ENCODE measurements at places on chromosomes 3 and 15.

DNA sequence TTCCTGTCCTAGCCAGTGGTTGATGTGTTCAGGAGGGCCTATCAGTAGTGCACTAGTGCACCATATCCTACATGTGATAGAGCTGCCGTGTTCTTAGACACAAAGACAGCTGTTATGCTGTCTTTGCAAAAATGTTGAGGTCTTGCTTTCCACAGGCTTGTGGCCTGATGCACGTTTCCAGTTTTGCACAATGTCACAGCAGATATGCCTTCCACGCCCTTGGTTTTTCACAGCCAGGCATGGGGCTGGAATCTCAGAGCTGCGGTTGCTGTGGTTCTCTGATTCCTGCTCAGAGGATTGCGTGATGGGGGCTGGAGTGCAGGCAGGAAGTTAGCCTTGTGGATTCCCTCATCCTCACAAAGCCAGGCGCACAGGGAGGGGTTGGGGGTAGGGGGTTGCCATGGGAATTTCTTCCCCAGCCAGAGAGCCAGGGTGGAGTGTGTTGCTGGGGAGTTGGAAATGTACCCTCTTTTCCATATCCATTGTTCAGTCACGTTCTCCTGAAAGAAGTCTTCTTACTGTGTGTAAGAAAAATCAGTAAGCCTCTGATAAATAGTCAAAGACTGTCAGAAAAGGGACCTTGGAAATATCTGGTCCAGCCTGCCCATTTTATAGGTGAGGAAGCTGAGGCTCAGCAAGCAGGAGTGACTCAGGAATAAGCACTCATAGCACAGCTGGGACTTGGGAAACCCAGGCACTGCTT is 79.4 kb downstream of the SMAD3 start:
- DNase-seq, result no peak

DNA sequence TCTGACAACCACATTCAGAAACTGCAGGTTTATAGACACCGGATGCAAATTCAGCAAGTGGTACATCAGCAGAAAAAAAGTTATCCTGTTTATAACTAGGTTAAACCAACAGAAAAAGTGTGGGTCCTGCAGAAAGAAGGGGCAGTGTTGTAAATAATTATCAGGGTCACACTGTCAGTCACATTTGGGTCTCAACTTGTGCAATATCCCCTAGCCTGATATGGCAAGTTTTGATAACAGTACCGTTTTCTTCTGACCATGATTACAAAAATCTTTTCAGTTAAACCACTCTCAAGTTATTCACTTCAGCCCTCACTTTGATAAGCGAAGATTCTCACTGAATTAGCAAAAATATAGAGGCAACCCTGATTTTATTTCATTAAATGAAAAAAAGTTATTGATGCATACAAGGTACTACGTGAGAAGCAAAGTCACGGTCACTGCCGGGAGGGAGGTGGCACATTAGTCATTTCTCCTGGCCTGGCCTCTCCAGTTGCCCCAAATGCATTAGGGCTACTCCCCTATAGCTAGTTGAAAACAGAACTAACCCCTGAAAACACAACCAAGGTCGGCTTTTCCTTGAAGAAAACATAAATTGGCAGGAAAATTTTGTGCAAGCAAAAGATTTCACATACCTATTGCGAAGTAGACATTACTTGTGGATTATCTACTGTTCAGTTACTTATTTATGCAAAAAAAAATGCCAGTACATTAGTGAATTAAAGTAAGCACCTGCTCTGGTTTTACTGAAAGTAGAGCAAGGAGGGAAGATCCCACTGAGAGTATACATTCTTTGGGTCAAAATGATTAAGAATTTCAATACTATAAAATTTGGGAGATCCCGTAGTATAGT is 28.6 kb downstream of the IL5RA start:
- DNase-seq, result no peak

GRCh38 chr3:149848238-149848637 is 35.2 kb downstream of the RNF13 start:
- no peak for DNase-seq

- no peak for DNase-seq
Measured at GRCh38 chr3:10459954-10460754, 45.2 kb downstream of the ATP2B2 start.

GRCh38 chr3:12294885-12295580 is 6.2 kb downstream of the PPARG start:
- DNase-seq, result no peak

DNA sequence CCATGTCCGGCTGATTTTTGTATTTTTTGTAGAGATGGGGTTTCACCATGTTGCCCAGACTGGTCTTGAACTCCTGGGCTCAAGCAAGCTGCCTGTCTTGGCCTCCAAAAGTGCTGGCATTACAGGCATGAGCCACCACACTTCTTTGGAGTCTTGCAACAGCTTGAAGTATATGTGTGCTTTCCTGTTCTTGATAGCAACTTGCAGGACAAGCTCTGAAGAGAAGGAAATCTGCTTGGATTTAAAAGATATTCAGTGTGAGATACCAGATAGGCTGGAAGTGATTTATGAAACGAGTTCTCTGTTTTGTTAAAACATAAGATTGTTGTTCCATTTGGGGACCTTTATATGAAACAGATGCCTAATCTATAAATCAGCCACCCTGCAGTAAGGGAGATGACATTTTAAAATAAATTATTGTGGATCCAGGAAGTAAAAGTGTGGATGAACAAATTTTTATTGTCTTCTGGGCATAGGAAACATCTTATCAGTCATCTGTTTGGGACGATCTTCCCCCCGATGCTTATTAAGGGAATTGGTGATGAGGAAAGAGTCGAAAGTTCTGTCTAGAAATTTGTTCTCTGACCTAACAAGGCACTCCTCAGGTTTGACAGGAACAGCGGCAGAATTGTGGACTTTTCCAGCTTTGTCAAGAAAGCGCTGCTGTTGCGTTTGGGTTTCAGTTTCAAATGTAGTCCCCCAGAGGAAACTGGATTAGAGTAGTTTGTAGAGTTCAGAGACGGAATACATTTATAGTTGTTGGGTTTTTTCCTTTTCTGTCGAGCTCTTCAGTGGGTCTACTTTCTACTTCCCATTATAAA is 53.7 kb upstream of the MAGI1 start:
- no peak for DNase-seq

- DNase-seq, result no peak
Measured at GRCh38 chr3:52147804-52148203, 6.4 kb downstream of the POC1A start.

- no peak for DNase-seq
Measured at GRCh38 chr15:69794645-69795469, 302.9 kb downstream of the TLE3 start.

GRCh38 chr15:23881291-23881690 is 194.2 kb upstream of the NDN start:
- no peak for DNase-seq
